DMS79 treated with DMSO at 0.1 percent for 48 hours (cell line): ENCODE measurements at places on chromosomes 2 and 18.
A peak's percentile ranks its signal among the peaks of the same experiment; 100 is the strongest.

- no peak for DNase-seq
Measured at GRCh38 chr2:201852878-201853415, 46.6 kb downstream of the CDK15 start.

- no peak for DNase-seq
Measured at GRCh38 chr18:6627645-6628044, 101.9 kb upstream of the ARHGAP28 start.

- DNase-seq = no peak
Measured at GRCh38 chr2:101398116-101398821, 11.0 kb upstream of the CREG2 start.

GRCh38 chr2:53096351-53096750 lies 671.3 kb upstream of the CHAC2 start:
- DNase-seq = no peak

- no peak for DNase-seq
Measured at GRCh38 chr18:38576349-38576748, 1010.8 kb upstream of the CELF4 start.

DNA sequence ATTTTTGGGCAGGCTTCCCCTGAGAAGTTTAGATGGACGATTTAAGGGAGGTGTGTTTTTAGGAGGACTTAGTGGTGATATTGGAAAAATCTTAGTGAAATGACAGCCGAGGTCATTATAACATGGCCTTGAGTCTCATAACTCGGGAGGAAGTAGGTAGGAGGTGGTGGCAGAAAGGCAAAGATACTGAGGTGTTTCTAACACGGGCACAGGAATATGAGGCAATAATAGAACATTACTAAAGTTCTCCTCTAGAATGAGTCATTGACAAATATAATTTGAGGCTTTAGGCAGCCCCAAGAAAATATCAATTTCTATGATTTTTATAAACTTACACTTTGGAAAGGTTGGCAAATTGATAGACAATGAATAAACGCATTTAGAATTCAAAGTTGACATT lies 146.1 kb upstream of the ZEB2 start:
- no peak for DNase-seq

GRCh38 chr2:191401287-191401686 lies 156.1 kb downstream of the MYO1B start:
- DNase-seq = no peak

GRCh38 chr2:37688771-37689468 lies 17.5 kb upstream of the CDC42EP3 start:
- no peak for DNase-seq

DNA sequence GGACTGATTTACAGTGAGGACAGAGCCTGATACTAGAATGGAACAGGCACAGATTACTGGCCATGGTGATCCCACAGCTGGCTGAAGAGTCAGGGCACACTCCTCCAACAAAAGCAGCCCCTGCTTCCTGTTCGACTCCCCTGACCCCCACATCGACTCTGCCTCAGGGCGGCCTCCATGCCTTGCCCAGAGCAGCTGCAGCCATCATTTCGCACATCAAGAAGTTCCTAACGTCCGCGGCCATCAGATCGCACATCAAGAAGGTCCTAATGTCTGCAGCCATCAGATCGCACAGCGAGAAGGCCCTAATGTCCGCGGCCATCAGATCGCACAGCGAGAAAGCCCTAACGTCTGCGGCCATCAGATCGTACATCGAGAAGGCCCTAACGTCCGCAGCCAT lies 192.8 kb upstream of the PXDN start:
- no peak for DNase-seq

- DNase-seq = no peak
Measured at GRCh38 chr18:26085056-26085455, 5.4 kb downstream of the SS18 start.

DNA sequence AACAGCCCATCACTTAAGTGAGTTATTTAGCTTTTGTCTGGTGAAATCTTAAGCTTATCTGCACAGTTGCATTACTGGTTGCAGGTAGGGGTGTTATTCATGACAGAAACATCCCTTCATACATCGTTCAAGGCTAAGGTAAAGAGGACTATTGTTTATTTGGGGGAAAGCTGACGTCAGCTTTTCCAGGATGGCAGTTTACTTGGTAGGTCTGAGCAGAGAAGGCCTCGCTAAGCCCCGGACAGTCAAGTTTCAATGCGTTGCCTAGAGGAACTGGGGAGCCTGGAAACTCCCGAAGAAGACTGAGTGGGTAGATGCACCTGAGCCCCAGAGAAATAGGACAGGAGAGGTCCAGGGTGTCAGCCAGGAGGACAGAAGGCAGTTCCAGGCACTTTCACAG lies 2.2 kb downstream of the RNU4ATAC start:
- DNase-seq = no peak

- no peak for DNase-seq
Measured at GRCh38 chr18:35410561-35410960, 33.4 kb upstream of the ZNF396 start.

- no peak for DNase-seq
Measured at GRCh38 chr18:21914739-21915319, 174.2 kb downstream of the MIB1 start.

DNA sequence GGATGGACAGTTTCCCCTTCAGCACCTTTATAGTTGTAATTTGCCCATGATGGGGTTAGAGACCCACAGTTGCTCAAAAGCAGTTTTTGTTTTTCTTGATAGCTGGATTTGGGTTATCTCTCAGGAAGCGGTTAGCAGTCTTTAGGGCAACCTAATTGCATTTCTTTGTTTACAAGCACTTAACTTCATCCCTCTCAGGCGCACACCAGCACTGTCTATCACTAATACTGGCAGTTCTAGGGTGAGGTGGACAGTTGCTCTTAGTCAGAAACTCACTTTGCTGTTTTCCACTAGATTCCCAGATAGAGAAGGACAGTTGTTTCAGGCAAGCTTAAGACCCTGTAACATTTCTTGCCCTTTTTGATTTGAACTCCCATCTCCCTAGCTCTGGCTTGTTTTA lies 146.0 kb downstream of the AGAP1 start:
- no peak for DNase-seq

GRCh38 chr2:78147466-78147865 lies 625.3 kb upstream of the LRRTM4 start:
- no peak for DNase-seq

GRCh38 chr2:241818943-241819270 lies 9.9 kb downstream of the NEU4 start:
- DNase-seq = no peak

GRCh38 chr2:138846216-138846821 lies 66.1 kb upstream of the NXPH2 start:
- no peak for DNase-seq

DNA sequence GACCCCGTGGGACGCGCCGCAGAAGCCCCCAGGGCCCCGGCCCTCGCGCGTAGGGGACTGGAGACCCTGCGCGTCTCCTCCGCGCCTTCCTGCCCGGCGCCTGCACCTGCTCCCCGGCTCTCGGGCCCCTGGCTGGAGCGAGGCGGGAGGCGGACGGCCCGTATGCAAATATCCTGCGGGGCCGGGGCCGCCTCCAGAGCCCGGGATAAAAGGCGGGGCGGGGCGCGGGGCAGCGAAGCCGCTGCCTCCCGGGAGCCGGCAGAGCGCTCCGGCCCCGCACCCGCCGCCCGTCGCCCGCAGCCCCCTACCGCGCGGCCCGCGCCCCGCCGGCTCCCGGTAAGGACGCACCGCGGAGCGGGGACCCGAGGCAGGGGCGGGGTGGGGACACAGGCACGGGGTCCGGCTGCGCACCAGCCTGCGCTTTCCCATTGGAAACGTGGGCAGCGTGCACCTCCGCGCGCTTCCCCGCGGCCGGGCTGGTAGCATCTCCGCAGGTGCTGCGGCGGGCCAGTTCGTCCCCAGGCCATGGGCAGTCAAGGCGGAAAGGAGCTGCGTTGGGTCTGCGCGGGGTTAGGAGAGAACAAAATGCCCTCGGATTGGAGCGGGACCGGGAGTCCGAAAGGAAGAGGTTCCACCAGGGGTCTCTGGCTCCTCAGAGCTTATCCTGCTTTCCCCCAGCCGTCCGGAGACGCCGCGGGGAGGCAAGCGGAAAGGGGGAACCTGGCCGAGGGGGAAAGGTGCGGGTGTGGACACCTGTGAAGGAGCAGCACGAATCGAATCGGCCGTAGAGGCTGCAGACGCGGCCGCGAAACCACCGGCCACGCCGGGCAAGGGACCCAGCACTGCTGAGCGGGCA lies at the start of gene ATP6V1C2:
Gene ATP6V1C2, plus strand, starts transcription at position 235 of the 856 bp plus-strand sequence. CDS start 1,220 bp downstream, outside the sequence.
- peak; percentile 31 for DNase-seq

GRCh38 chr2:73080321-73081131 lies 9.0 kb upstream of the SFXN5 start:
- DNase-seq = no peak

DNA sequence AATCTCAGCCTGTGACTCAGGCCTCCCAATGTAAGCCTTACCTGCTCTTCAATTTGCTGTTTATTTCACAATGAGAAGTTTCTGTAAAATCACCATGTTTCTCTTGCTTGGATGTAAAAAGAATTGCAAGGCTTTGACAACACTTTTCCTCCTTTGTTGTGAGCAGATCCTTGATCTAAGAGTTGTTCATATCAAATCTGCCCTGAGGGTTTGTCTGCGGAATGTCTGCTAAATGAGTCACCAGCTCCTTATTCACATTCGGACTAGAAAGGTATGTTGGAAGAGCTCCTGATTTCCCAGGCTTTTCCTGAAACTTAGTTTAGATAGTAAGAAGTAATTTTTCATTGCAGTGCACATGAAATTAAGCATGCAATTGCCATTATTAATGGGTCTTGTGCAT lies 268.2 kb upstream of the TCF4 start:
- no peak for DNase-seq

DNA sequence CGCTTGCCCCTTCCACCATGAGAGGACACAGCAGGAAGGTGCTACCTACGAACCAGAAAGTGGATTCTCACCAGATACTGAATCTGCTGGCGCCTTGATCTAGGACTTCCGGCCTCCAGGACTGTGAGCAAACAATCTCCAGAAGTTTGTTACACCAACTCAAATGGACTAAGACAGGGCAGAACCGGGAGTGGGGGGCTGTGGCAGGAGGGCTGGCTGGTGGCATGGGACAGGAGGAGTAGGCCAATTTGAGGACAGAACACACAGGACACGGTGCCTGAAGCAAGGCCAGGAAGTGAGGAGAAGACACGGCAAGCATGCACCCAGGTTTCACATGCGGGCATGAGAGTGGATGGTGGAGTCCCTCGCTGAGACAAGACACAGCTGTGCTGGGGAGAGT lies 40.1 kb downstream of the CRACDL start:
- DNase-seq = no peak
